ENCODE measurements at places on chromosomes 4 and X.

GRCh38 chrX:16931371-16931770 lies 15.1 kb upstream of the REPS2 start:
- no peak for DNase-seq
- no peaks in the 10 kb centered on the region for H3K36me3 ChIP-seq
- H3K27ac ChIP-seq, result no peak overlapping the region
- H3K4me1 ChIP-seq, result no peaks in the 10 kb centered on the region

DNA sequence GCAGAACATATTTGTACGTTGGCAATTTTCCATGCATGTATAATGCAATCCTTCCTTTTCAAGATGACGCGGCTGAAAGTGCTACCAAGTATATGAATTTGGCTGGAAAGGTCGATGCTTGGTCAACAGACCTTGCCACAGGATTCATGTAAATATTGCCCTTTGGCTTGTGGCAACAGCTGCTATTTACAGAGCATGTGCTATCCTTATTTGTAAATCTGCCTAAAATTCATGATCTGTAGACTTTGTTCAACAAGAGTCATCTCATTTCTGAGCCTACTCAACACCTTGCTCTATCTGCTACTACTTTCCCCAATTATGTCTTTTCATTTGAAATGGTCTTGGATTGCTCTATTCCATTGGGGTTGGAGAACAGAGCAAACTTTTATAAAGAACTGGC lies 1.9 kb upstream of the SMARCA1 start:
- no peak for DNase-seq
- no peaks in the 10 kb centered on the region for H3K36me3 ChIP-seq
- no peaks in the 10 kb centered on the region for H3K27me3 ChIP-seq
- no peaks in the 10 kb centered on the region for H3K4me1 ChIP-seq

- H3K4me1 ChIP-seq, result peaks cover 5% of the 10 kb centered on the region
- no peak overlapping the region for H3K4me3 ChIP-seq
- no peaks in the 10 kb centered on the region for H3K27me3 ChIP-seq
- DNase-seq, result no peak
- no peak overlapping the region for H3K27ac ChIP-seq
Measured at GRCh38 chrX:100445593-100445992, 35.5 kb upstream of the PCDH19 start.

DNA sequence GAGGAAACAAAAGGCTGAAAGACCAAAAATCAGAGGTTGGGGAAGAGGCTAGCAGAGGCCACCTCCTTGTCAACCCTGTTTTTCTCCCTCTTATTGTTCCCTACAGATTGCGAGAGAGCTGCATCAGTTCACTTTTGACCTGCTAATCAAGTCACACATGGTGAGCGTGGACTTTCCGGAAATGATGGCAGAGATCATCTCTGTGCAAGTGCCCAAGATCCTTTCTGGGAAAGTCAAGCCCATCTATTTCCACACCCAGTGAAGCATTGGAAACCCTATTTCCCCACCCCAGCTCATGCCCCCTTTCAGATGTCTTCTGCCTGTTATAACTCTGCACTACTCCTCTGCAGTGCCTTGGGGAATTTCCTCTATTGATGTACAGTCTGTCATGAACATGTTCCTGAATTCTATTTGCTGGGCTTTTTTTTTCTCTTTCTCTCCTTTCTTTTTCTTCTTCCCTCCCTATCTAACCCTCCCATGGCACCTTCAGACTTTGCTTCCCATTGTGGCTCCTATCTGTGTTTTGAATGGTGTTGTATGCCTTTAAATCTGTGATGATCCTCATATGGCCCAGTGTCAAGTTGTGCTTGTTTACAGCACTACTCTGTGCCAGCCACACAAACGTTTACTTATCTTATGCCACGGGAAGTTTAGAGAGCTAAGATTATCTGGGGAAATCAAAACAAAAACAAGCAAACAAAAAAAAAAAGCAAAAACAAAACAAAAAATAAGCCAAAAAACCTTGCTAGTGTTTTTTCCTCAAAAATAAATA lies 179.9 kb downstream of the AR start:
- H3K27me3 ChIP-seq, result no peaks in the 10 kb centered on the region
- no peaks in the 10 kb centered on the region for H3K4me1 ChIP-seq
- no peak for DNase-seq
- no peak overlapping the region for H3K27ac ChIP-seq
- no peaks in the 10 kb centered on the region for H3K36me3 ChIP-seq
- no peak overlapping the region for H3K4me3 ChIP-seq

- H3K27me3 ChIP-seq, result no peaks in the 10 kb centered on the region
- H3K4me1 ChIP-seq, result no peaks in the 10 kb centered on the region
- H3K27ac ChIP-seq, result no peak overlapping the region
- no peak for DNase-seq
- no peaks in the 10 kb centered on the region for H3K36me3 ChIP-seq
- no peak overlapping the region for H3K4me3 ChIP-seq
Measured at GRCh38 chr4:106801386-106801785, 234.7 kb downstream of the DKK2 start.

DNA sequence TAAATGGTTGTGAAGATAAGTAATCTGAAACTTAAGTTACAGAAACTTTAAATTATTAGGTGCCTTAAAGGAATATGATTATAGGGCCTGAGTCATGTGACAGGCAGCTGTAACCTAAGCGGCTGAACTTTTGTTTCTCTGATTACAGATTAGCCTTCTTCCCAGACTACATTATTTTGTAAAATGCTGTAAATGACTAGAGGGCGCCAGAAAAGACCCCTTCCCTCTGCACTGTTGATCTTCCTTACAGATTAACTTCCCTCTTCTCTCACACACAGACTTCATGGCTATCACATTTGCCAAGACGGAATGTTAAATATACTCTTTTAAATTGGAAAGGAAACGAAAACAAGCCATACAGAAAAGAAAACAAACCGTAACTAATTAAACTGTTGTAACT lies 96.6 kb downstream of the EVC2 start:
- no peak for DNase-seq
- H3K27ac ChIP-seq, result no peak overlapping the region
- H3K4me3 ChIP-seq, result no peak overlapping the region
- H3K4me1 ChIP-seq, result no peaks in the 10 kb centered on the region

DNA sequence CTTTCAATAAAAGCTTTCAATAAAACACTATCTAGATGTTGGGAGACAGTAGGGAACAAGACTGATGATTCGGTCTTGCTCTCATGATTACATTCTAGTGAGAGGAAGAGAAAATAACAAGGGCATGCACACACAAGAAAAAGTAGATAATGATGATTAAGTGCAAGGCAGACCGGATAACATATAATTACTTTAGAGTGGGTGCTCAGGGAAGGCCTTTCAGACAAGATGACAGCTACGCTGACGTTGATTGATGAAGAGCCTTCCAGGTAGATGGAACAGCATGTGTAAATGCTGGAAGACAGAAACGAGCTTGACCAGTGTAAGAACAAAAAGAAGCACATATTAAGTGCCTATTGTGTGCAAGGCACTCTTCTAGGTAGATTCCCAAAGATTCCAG lies 43.4 kb downstream of the TXK start:
- DNase-seq, result no peak
- no peak overlapping the region for H3K27ac ChIP-seq
- no peak overlapping the region for H3K4me3 ChIP-seq
- no peaks in the 10 kb centered on the region for H3K4me1 ChIP-seq
- H3K36me3 ChIP-seq, result no peaks in the 10 kb centered on the region

DNA sequence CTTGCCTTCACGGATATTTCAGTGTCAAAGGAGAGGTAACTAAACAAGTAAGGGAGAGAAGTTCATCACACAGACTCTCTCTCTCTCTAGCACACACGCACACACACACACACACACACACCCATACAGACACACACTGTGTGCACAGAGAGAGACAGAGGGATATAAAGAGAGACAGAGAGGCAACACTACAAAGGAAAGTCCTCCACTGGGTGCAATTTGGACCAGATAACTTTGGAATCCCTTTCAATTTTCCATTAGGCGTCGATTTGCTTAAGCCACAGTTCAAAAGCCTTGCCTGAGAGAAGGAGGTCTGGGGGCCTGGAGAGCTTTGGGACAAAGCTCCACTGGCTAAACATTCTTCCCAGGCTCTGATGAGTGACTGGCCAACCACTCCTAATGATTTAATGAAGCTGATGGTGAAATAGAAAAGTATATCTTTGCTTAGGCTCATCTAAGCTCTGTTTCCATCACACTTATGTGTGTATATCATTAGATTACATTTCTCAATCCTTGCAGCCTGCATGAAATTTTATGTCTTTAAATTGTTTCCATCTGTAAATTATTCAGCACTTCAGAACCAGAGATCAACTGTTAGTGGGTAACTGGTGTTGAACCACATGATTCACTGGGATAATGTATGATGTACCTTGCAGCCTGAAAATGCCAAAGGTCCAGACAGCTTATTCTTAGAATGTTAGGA lies 180.8 kb downstream of the MAGEB17 start:
- H3K36me3 ChIP-seq, result no peaks in the 10 kb centered on the region
- no peaks in the 10 kb centered on the region for H3K27me3 ChIP-seq
- H3K4me3 ChIP-seq, result no peak overlapping the region
- DNase-seq, result no peak
- no peak overlapping the region for H3K27ac ChIP-seq

- no peaks in the 10 kb centered on the region for H3K36me3 ChIP-seq
- H3K27ac ChIP-seq, result peak overlapping the region; percentile 9
- no peaks in the 10 kb centered on the region for H3K27me3 ChIP-seq
- DNase-seq, result no peak
Measured at GRCh38 chrX:47579537-47579936, 2.7 kb upstream of the TIMP1 start.

GRCh38 chr4:55178226-55179005 lies 53.0 kb upstream of the KDR start:
- no peak overlapping the region for H3K27ac ChIP-seq
- H3K27me3 ChIP-seq, result no peaks in the 10 kb centered on the region
- H3K4me3 ChIP-seq, result no peak overlapping the region
- no peak for DNase-seq

DNA sequence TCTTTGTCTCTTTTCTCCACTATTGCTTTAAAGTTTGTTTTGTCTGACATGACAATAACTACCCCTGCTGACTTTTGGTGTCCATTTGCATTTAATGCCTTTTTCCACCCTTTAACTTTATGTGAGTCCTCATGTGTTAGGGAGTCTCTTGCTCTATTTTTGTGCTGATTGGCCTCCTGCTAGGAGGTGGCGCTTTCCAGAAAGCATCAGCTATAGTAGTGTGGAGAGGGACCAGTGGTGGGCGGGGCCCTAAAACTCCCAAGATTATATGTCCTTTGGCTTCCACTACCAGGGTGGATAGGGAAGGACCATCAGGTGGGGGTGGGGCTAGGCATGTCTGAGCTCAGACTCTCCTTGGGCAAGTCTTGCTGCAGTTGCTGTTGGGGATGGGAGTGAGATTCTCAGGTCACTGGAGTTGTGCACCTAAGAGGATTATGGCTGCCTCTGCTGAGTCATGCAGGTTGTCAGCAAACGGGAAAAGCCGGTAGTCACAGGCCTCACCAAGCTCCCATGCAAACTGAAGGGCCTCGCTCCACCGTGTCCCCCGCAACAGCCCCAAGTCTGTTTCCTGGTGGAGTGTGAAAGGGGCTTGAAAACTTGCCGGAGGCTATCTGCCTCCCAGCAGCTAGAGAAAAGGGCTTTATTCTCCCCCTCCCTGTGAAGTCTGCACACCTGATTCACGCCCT lies 156.3 kb downstream of the CPEB2 start:
- H3K27ac ChIP-seq, result peak overlapping the region; percentile 80
- no peak for DNase-seq
- H3K4me1 ChIP-seq, result peaks cover 45% of the 10 kb centered on the region
- no peaks in the 10 kb centered on the region for H3K36me3 ChIP-seq

- H3K36me3 ChIP-seq, result no peaks in the 10 kb centered on the region
- H3K27me3 ChIP-seq, result no peaks in the 10 kb centered on the region
- H3K4me1 ChIP-seq, result no peaks in the 10 kb centered on the region
- DNase-seq, result no peak
Measured at GRCh38 chr4:123821861-123822260, 425.3 kb downstream of the SPRY1 start.

- H3K27me3 ChIP-seq, result no peaks in the 10 kb centered on the region
- no peaks in the 10 kb centered on the region for H3K36me3 ChIP-seq
- H3K4me3 ChIP-seq, result no peak overlapping the region
- H3K4me1 ChIP-seq, result no peaks in the 10 kb centered on the region
- DNase-seq, result no peak
Measured at GRCh38 chr4:28350485-28350884, 1489.8 kb downstream of the STIM2 start.

DNA sequence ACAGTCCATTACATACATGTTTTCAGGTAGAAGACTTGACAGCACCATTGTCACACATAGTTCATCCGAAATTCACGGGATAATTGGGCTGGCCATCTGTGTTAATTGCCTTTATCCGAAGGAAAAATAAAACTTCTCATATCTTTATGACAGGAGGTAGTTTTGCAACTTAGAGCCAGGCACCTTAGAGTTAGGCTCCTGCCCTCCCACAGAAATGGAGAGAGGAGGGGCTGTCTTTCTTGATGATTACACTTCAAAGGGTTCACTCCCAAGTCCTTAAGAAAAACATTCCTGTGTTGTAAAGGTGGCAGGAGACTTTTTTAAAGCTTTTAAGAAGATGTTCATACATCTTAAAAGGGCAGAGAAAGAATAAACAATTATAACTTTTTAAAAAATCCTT lies 10.5 kb upstream of the SCARB2 start:
- H3K27me3 ChIP-seq, result no peaks in the 10 kb centered on the region
- DNase-seq, result no peak
- no peaks in the 10 kb centered on the region for H3K36me3 ChIP-seq
- no peak overlapping the region for H3K4me3 ChIP-seq

DNA sequence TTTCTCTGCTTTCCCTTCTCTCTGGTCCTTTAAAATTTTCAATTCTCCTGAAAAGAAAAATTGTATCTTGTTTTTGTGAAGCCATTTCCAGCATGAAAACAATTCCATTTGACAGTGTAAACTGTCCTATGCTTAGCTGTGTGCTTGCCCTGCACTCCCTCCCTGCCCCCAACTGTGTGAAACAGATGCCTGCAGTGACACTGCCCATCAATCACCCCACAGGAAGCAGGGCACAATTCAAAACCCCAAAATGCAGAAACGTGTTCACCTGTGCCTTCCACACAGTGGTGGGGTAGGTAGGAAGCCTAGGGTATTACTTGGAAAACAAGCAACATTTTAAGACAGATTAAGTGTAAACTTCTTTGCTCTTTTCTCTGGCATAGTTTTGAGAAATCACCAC lies 6.2 kb upstream of the FHDC1 start:
- no peak for DNase-seq
- no peak overlapping the region for H3K4me3 ChIP-seq
- H3K4me1 ChIP-seq, result no peaks in the 10 kb centered on the region

- H3K4me3 ChIP-seq, result no peak overlapping the region
- H3K4me1 ChIP-seq, result no peaks in the 10 kb centered on the region
- H3K36me3 ChIP-seq, result no peaks in the 10 kb centered on the region
- H3K27me3 ChIP-seq, result no peaks in the 10 kb centered on the region
Measured at GRCh38 chrX:121008920-121009319, 23.4 kb upstream of the CT47A1 start.

- H3K4me3 ChIP-seq, result no peak overlapping the region
- DNase-seq, result no peak
- H3K27me3 ChIP-seq, result no peaks in the 10 kb centered on the region
- no peak overlapping the region for H3K27ac ChIP-seq
- no peaks in the 10 kb centered on the region for H3K36me3 ChIP-seq
- H3K4me1 ChIP-seq, result no peaks in the 10 kb centered on the region
Measured at GRCh38 chr4:150049682-150050081, 28.6 kb upstream of the DCLK2 start.

GRCh38 chrX:12741416-12741815 lies 49.8 kb upstream of the PRPS2 start:
- no peak overlapping the region for H3K4me3 ChIP-seq
- DNase-seq, result no peak
- H3K36me3 ChIP-seq, result no peaks in the 10 kb centered on the region
- H3K27me3 ChIP-seq, result no peaks in the 10 kb centered on the region
- no peak overlapping the region for H3K27ac ChIP-seq

- H3K27ac ChIP-seq, result peak overlapping the region; percentile 96
- no peaks in the 10 kb centered on the region for H3K27me3 ChIP-seq
- no peaks in the 10 kb centered on the region for H3K36me3 ChIP-seq
- peaks cover 18% of the 10 kb centered on the region for H3K4me1 ChIP-seq
Measured at GRCh38 chr4:98929341-98930267, 671 bp upstream of the EIF4E start.
